ENCODE measurements at places on chromosomes 1 and 21. TPM values are rescaled to one million over a fixed set of nuclear protein-coding genes. Genes with fewer than 3 reads are reported as not detected.

Gene CLSTN1
- total RNA-seq, result 507 TPM

Gene GPR25
- total RNA-seq, result not detected

Gene TIAM1
- 15.4 TPM for total RNA-seq

Gene AKT3
- 17.7 TPM for total RNA-seq
